Anterior cingulate cortex (tissue), 58 donors: ENCODE measurements at places on chromosomes 2 and 18.

DNA sequence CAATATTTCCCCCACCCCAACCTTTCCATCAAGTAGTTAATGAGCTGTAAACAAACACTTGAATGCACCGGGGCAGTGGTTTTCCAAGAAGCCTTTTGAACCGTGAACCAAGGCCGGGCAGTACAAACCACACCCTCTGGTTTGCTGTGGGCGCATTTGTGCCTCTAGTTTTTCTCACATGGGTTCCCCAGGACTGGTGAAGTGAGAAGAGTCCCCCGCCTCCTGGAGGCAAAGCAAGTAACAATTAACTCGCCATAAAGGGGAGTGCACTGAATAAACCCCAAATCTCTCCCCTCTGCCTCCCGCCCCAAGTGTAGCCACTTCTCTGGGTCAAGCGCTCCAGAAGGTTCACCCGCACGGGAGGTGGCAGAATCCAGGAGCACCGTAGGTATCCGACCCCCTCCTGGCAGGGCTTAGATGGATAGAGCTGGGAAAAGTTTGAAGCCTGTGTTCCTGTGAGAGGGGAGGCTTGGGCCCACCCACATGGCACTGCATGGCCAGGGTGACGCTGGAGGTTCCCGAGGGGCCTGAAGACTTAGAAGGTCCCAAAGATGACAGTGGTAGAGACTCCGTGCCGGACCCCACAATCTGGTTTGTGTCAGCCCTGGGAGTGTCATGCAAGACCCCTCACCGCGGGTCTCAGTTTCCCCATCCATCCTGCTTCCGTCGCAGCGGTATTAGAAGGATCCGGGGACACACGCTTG, 182.2 kb downstream of the SMAD2 start:
- no peak for DNase-seq

GRCh38 chr2:149192427-149192826, 138.0 kb upstream of the LYPD6 start:
- no peak for DNase-seq

GRCh38 chr2:26034637-26034992, 731 bp downstream of the RAB10 start:
- DNase-seq: no peak

- no peak for DNase-seq
These were observed 16.1 kb downstream of the PRPF40A start for GRCh38 chr2:152701198-152701597.

DNA sequence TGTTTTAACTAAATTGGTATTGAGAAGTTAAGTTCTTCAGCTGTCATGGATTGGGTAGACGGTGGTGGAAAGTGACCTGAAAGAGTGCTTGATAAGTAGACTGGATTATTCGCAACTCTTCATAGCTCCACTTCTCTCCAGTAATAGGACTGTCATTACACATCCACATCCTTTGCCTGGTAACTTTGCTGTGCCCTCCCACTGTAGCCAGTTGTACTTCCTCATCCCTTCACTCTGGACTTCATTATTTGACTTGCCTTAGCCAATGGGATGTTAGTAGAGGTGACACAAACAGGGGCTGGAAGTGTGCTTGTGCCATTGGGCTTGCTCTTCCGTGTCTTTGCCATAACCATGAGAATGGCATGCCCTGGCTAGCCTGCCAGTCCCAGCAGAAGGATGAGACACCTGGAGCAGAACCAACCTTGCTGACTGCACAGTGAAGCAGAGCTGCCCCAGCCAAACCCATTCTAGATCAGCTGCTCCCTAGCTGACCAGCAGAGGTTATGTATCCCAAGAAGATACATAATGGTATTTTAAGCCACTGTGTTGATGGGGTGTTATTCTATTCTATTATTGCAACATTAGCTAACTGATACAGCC, 16.9 kb downstream of the QPCT start:
- no peak for DNase-seq

GRCh38 chr2:189147989-189148388, 31.6 kb downstream of the COL5A2 start:
- no peak for DNase-seq

DNA sequence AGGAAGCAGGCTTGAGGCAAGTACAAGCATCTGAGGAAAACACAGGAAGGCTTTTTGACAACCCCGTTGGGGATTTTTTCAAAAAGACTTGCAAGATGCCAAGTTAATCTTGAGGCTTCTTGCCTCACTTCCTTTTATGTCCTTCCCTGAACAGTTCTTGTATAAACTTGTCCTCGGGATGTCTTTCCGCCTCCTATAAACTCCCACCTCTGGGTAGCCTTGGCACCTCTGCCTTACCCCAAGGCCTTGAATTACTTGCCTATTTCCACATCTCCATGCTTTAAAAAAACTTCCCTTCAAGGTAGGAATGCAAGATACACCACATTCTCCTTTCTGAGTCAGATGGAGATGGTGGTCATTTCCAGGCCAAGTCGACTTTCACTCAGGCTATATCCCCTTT, 106.4 kb upstream of the RBBP8 start:
- no peak for DNase-seq

GRCh38 chr18:13233787-13234783, 15.5 kb downstream of the LDLRAD4 start:
- DNase-seq: no peak

DNA sequence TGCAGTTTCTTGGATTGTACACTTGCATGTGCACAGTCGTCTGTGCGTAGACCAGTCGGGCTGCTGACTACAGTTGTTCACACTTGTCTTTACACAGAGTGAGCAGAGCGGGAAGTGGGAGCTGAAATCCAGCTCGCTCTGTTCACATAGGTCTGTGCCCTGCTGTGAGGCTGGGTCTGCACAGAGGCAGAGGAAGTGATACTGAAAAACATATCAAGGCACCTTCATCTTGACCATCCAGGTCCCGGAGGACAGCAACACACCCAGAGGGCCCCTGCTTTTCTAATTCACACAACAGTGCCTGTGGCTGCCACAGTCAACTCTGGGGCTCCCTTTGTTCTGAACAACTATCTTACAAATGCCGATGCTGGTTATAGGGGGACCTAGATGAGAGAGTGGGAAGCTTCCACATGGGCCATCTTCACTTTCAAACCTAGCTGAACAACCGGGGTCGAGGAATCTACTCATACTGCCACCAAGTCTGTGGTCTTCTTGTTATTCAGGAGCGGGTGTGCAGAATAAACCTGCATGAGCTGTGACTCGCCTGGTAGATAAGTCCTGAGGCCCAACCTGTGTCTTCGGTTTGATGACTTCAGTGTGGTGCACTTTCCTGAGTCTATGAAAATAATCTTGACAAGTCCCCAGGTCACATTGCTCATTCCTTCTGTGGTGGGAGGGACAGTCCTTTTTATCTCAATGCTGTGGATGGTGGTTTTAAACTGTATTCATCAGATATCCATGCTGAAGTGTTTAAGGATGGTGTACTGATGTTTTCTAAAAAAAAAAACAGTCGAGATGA, 3.5 kb upstream of the ADNP2 start:
- DNase-seq: no peak

- no peak for DNase-seq
These were observed 1188.5 kb downstream of the LRP1B start for GRCh38 chr2:140942284-140942683.

GRCh38 chr2:144548088-144548487, 28.2 kb upstream of the ZEB2 start:
- DNase-seq: no peak

DNA sequence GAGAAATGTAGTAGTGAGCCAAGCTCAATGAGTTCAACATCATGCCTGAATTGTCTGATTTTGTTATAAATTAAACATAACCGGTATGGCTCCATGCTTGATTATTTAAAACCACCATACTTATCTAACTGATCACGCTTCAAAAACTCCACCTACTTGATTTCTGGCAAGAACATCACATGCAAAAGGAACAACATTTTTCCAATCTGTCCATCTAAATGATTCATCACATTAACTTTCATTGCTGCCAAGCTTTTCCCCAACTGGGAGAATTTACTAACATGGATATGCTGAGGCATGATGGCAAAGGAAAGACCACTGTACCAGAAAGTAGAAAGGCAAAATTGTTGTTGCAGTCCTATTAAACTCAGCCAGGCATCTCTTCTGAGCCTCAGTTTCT, 286.8 kb downstream of the TRIB2 start:
- no peak for DNase-seq

- DNase-seq: no peak
These were observed 41.0 kb upstream of the ACTR3 start for GRCh38 chr2:113848758-113849415.

DNA sequence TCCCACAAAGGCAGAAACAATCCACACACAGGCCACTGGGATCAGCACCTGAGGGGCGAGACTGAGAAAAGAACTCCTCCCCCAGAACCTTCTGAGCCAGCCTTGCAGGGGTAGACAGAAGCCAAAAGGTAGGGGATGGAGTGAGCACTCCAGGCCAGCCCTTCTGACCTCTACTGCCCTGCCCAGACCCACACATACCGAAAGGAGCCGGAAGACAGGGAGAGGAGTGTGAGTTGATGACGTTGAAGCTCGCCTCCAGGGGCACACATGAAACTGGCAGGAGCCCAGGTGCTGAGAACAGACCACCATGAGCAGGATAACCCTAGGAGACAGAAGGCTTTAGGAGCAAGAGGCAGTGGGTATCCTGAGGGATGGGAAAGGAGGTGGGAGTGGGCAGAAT, 1.8 kb downstream of the SLC23A3 start:
- no peak for DNase-seq

GRCh38 chr18:44536046-44536445, 144.6 kb upstream of the SETBP1 start:
- no peak for DNase-seq

DNA sequence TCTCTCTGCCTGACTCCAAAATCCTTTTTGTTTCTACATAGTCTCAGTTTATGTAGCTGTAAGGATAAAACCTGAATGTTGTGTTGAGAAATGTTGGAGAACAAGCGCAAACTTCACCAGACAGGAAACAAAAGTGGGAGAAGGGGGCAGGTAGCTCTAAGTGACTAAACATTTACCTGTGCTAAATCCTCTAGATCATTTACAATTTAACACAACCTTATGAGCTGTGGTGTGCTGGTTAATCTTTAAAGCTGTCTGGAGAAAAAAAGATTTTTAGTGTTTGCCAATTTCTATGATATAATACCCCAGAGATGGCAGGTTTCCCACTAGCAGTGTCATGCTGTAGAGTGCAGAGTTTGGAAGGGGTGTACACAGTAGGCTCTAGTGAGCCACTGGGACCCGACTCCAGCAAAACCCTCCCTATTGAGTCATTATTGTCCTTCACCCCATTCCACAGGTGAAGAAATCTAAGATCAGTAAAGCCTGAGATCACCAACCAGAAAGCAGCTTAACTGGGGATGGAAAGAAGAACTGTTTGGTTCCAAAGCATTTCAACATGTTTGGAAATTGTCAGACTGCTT, 992.0 kb downstream of the DCDC2C start:
- no peak for DNase-seq

GRCh38 chr2:31828891-31829290, 181.9 kb downstream of the MEMO1 start:
- no peak for DNase-seq

DNA sequence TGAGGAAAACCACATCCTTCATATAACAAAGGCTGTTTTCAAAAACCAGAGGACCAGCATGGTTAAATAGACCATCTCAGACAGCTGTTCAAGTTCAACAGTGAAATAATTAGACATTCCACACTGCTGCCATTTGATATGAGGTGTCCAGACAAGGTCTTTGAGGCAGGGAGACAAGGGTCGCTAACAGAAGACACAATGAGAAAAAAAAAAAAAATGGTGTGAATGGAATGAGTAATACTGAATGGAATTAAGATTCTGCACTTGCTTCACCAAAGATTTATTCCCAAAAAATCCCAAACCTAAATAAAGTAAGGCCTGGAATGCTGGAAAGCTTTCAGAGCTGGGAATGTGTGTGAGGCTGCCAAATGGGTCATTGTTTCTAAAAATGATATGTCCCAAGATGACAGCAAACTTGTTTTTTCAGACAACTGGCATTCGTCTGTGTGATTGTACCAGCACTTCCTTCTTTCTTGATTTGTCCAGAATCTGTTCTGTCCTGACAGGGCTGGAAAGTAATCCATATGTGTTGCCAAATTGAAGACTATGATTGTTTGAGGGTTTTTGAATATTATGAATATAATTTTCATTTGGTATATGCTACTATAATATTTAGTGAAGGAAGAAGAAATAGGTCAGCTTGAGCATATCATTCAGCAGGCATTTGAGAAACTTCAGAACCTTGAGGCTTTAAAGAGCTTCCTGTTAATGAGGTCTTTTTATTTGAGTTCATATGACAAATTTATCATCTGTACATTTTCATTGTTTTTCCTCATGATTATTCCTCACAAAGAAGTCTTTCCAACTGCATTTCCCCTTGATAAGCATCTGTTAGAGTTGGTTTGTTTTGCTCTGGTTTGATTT, 85.2 kb upstream of the ITGA4 start:
- no peak for DNase-seq

DNA sequence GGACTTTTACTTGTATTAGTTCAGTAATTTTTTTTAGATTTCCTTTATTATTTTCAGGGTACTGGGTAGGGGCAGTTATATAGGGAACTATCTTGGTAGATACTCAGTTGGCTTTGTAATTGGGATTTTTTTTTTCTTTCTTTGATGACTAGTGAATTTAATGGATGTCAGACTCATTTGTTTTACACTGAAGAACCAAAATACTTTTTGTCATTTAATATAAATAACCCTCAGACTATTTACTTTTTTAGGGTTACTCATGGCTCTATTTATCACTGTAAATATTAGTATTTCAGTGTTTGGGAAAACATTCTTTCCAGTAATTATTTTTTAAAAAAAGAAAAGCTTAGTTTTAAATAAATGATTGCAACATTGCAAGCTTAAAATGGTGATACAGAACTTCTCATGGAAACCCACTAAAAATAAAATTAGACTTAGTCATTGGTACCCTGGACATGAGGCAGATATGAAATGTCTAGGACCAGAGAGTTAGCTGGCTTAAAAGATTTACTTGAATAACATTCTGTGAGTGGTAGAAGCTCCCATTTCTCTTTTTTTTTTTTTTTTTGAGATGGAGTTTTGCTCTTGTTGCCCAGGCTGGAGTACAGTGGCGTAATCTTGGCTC, 74.4 kb upstream of the CYP20A1 start:
- no peak for DNase-seq

GRCh38 chr2:174692256-174692919, 71.9 kb downstream of the CHRNA1 start:
- peak; percentile 76 for DNase-seq

GRCh38 chr2:215313255-215313613, 1.4 kb downstream of the ATIC start:
- no peak for DNase-seq
